ENCODE measurements at places on chromosomes 12 and 14.
A peak's percentile ranks its signal among the peaks of the same experiment; 100 is the strongest.

- DNase-seq = no peak
Measured at GRCh38 chr14:91729756-91730155, 2.1 kb downstream of the CATSPERB start.

GRCh38 chr12:125072496-125072895 is 7.3 kb downstream of the AACS start:
- no peak for DNase-seq

DNA sequence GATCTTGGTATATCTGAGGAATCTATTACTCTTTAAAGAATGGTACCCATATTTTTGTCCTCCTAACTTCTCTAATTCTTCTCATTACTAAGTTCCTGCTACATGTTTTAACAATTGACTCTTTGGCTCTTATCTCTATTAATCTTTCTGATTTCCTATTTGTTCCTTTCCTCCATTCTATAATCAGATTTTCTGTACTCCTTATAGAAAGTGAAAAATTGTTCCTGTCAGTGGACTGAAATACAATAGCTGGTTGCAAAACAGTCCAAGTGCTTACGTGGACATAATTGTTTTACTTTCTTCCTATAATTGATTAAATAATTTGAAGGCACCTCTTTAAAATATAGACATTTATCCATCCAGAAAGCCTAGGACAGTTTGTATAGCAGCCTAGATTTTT is 86.7 kb upstream of the PTHLH start:
- no peak for DNase-seq

DNA sequence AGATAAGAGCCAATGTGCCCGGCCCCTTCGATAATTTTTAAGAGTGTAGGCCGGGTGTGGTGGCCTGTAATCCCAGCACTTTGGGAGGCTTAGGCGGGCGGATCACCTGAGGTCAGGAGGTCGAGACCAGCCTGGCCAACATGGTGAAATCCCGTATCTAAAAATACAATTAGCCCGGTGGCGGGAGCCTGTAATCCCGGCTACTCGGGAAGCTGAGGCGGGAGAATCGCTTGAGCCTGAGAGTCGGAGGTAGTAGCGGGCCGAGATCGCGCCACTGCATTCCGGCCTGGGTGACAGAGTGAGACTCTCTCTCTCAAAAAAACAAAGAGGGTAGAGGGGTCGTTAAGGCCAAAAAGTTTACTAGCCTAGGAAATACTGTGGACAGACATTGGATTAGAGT is 2.6 kb downstream of the KRAS start:
- DNase-seq = no peak

- DNase-seq = no peak
Measured at GRCh38 chr14:102645746-102646440, 53.4 kb downstream of the RCOR1 start.

DNA sequence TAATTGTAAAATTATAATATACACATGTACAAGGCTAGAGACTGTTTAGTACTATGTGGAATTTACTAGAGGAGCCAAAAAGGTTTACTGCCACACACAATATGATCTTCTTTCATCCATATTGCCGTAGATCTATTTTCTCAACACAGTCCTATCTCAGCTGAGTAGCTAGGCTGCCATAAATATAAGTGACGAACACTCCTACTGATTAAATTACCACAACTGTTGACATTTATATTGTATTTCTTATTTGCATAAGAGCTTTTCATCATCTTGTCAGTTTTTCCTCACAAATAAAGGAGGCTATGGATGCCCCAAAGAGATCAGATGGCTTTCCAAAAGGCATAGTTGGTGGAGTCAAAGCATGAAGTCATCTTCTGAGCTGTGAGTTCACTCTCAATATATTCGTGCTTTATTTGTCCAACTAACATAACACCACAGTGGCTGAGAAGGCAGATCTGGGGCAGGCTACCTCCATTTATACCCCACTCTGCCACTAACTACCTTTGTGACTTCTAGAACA is 78.6 kb downstream of the CCDC59 start:
- DNase-seq = no peak

DNA sequence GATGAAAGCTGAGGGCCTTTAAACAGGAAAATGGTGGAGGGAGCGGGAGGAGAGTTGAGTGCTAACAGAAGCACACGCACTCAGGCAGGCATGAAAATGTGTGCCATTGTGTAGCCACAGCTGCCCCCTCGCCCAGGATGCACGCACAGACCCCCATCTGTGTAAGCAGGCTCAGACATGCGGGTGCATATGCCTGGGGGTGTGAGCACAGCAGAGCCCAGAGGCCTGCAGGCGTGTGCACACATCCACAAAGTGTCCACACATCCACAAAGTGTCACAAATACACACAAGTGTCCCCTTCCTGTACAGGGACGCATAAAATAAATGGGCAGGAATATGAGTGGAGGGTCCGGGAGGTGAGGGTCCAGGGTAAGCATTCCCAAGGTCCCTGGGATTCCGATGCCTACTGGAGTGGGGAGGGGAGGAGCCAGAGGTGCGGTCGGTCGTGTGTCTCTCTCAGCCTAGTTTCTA is 805 bp upstream of the KRT7 start:
- no peak for DNase-seq

- peak; percentile 77 for DNase-seq
Measured at GRCh38 chr14:67665868-67666267, 8.6 kb downstream of the VTI1B start.

GRCh38 chr14:97848317-97848980 is 1051.3 kb downstream of the VRK1 start:
- DNase-seq = no peak

GRCh38 chr14:74978416-74978947 is 23.1 kb upstream of the PGF start:
- DNase-seq = no peak

GRCh38 chr12:92574051-92574783 is 128.6 kb upstream of the PLEKHG7 start:
- DNase-seq = no peak

- no peak for DNase-seq
Measured at GRCh38 chr14:21155963-21156362, at the start of gene OR5AU1. Gene OR5AU1, minus strand, starts transcription at chr14:21156063. Its CDS starts 191 bp downstream, at chr14:21155872.

- DNase-seq = peak; percentile 76
Measured at GRCh38 chr12:110316861-110317260, 35.8 kb downstream of the ATP2A2 start.

- no peak for DNase-seq
Measured at GRCh38 chr14:81972601-81973000, 438.9 kb upstream of the SEL1L start.

DNA sequence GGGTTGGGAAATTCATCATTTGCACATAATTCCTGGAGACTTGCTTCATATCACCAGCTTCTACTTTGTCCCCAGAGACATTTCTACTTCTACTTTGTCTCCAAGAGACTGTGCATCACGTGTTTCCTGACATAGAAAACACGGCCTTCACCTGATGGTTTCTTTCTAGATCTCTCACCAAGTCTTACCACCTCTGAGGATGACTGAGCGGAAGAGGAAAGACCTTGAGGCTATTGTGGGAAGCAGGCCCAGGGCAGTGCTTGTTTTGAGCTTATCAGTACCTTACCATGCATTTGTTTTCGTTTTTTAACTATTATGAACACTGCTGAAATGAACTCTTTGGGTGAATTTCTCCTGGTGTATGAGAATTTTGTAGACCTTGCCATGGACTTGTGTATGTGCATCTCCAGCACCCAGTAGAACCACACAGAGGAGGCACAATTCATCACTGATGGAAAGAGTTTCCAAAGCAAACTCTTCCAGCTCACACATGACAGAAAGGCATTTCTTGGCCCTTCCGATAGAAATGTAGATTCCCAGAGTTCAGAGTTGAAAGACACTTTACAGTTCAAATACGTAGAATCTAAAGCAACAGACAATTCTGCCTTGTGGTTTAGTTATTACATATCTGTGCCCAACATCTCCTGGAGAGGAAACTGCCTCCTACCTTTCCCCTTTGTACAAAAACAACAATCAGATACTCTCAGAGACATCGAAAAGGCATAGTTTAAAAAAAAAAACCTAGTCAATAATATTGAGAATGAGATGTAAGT is 434.7 kb downstream of the FUT8 start:
- no peak for DNase-seq

DNA sequence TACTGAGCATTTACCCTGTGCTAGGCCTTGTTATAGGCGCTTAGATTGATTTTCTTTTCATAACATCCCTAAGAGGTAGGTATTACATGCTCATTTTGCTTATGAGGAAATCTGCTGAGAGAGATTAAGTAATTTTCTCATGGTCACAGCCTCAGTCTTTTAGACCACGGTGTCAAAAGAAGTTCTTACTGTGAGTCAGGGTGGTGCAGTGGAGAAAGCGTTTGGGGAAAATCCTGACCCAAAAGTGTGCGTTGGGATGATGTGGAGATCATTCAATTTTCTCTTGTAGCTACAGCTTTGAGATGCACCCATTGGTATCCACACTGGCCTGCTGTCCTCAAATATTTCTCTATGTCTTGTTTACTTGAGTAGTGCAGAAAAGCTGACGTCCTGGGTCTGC is 8.2 kb downstream of the ANG start:
- no peak for DNase-seq

GRCh38 chr14:86091811-86092210 is 561.9 kb downstream of the FLRT2 start:
- no peak for DNase-seq

DNA sequence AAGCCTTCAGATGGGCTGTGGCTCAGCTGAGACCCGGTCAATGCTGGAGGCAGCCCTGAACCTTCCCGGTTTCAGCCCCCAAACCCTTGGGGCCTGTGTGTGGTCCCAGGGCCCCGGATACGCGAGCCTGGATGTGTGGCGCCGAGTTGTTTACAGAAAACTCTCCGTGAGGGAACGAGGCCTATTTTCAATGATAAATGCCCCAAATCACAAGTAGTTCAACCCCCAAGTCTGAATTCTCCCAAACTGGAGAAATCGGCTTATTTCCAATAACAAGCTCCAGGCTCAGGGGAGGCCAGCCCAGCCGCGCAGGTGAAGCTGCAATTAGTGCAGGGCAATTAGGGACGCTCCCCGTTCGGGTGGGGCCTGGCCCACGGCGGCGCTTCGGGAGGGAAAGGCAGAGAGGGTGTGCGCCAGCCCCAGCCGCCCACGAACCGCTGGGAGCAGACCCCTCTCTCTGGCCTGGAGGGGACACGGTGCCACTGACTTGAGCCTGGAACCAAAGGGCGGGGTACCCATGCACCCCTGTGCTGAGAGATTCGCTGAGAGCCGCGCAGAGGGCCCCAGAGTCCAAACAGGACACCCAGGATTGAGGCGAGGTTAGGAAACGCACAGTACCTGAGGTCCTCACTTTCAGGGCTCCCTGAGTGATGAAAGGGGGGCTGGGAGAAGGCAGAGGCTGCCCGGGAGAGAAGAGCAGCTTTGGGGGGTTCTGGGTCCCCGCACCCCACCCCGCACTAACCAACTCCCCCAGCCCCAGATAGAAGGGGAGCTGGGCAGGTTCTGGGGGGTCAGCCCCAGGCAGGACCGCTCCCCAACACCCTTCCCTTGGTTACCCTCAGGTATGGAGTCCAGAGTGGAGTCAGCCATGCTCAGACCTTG is 14.2 kb upstream of the ANKRD9 start:
- DNase-seq = no peak

DNA sequence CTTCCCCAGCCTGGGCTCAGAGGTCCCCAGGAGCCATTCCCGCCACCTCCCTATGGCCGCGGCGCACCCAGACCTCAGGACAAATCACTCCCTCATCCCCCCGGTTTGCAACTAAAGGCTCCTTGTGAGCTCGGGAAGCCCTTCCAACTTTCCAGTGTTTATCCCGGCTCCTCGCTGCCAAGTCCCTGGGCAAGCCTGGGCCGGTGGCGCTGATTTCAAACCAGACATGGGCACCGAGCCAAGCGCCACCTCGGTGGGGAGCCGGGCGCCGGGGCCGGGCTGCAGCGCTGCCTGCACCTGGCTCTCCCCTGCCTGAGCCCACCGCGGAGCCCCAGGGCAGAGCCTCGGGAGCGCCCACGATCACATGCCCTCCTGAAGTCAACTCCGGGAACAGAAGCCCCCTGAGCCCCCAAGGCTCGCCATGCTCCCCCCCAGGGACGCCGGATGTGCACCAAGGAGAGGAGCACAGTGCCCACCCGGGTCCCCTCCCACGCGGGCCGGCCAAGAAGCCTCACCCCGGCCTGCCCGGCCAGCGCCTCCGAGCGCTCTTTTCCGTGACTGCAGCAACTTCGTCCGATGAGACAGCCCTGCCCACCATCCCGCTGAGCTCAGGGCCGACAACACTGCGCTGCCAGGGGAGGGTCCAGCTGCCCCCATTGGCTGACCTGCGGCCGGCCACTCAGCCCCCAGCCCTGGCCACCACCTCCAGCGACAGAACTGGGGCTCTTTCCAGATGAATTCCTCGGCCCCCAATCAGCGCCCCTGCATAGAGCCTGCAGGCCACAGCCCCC is 50.0 kb downstream of the NCOR2 start:
- DNase-seq = no peak

GRCh38 chr12:125017801-125018200 is 24.4 kb downstream of the BRI3BP start:
- DNase-seq = no peak

DNA sequence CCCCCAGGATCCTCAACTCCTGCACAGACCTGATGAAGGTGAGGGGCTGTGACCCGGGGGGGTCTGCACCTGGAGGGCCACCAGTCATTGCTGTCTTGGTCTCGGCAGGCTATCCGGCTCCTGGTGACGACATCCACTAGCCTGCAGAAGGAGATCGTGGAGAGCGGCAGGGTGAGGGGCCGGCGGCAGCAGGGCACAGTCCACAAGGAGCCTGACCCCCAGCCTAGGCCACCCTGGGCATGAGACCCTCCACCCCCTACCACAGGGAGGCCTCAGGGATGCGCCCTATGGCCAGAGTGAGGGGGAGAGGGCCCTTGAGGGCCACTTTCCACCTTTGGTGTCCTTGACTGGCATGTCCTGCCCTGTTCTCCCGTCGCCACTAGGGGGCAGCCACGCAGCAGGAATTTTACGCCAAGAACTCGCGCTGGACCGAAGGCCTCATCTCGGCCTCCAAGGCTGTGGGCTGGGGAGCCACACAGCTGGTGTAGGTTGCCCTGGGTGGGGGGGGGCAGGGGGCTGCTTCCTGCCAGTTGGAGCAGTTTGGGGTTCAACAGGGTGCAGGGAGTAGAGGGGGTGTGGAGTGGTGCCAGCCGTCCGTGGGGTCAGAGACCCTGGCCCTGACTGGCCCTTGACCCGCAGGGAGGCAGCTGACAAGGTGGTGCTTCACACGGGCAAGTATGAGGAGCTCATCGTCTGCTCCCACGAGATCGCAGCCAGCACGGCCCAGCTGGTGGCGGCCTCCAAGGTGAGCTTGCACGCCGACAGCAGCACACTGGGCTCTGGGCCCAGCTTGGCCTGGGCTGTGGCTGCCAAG is 25.0 kb downstream of the HIP1R start:
- DNase-seq = peak; percentile 51

DNA sequence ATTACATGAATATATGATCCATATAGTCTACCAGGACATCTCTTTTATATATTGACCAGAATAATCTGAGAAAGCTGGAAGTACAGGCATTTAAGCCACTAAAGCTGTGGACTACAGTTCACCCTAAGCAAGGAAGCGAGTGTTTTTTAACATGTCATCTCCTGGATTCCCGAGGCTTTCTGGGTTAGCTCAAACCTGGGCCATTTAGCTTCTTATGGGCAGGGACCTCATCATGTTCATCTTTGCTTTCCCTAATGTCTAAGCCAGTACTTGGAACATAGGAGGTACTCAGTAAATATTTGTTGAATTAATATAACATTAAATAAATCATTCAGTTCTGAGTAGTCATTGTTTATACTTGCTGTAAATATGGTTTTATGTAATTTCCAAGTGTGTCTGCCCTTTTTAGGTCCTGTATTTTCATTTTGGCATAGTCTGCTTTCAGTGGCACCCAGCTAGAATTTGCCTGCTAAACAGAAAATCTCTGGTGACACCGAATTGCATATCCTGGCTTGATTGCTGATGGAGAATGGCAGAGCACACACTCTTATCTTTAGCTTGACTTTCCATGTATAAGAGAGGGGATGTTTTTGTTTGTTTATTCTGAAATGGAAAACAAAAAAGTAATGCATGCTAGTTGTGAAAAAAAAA is 344.5 kb downstream of the ZFP36L1 start:
- DNase-seq = no peak
